K562 (cell line): ENCODE measurements at places on chromosomes 5 and 9. TPM values are rescaled to one million over a fixed set of nuclear protein-coding genes. Genes with fewer than 3 reads are reported as not detected.

Gene CER1
- not detected in 2 replicates for total RNA-seq

Gene BAAT
- 0.27 and 0.36 TPM in 2 replicates for total RNA-seq

Gene CDH6
- total RNA-seq = 0.07 TPM in 1 of 2 replicates, not detected in the other

Gene SMIM3
- total RNA-seq = 13.0 and 13.7 TPM in 2 replicates

GRCh38 chr5:72325566-72326305 lies 5.6 kb downstream of the PTCD2 start:
- no peak for DNase-seq

GRCh38 chr9:123150708-123151503 lies 117.4 kb downstream of the GPR21 start:
- no peak for DNase-seq

- DNase-seq = no peak
These were observed 1403.5 kb downstream of the EFNA5 start for GRCh38 chr5:106267256-106267655.

DNA sequence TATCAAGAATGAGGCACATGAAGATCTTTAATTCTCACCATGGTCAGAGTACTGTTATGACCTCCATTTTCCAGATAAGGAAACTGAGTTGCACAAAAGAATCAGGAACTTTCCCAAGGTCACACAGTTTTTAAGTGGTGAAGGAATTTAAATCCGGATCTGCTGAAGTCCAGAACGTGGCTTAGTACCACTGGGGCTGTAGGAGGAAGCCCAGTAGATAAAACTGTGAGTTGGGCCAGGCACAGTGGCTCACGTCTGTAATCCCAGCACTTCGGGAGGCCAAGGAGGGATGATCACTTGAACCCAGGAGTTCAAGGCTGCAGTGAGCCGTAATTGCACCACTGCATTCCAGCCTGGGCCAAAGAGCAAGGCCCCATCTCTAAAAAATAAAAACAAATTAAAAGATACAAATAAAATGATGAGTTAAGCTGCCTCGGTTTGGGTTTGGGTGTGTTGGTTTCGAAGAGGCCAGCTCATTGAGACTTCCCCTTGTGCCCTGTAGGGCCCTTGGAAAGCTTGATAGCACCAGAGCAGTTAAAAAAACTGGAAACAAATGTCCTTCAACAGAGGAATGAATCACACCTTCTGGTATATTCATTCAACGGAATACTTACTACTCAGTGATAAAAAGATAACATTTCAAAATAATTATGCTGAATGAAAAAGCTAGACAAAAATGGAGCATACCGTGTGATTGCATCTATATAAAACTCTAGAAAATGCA lies 20.1 kb downstream of the ATOX1 start:
- no peak for DNase-seq

GRCh38 chr5:144040615-144041305 lies 129.7 kb downstream of the YIPF5 start:
- DNase-seq = no peak

DNA sequence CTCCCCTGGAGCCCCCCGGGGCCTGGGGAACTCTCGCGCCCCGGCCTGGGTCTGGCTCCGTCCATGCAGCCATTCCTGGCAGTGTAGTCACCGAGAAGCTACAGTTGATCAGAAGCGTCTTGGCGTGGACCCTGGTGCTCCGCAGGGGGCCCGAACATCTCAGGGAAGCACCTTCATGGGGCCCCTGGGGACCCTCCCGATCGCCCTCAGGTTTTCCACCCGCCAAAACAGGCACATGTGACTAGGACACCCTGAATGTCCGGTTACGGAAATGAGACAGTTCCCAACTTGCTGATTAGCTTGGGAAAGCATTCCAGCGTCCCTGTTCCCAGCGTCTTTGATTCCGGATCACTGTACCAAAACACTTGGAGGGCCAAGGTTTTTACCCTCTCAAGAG lies 472 bp downstream of the FBXO4 start:
- DNase-seq = peak; percentile 54
